ENCODE measurements at places on chromosomes 5 and 9.

- DNase-seq = no peak
Observed at GRCh38 chr5:150512368-150512747, 4.4 kb downstream of the NDST1 start.

DNA sequence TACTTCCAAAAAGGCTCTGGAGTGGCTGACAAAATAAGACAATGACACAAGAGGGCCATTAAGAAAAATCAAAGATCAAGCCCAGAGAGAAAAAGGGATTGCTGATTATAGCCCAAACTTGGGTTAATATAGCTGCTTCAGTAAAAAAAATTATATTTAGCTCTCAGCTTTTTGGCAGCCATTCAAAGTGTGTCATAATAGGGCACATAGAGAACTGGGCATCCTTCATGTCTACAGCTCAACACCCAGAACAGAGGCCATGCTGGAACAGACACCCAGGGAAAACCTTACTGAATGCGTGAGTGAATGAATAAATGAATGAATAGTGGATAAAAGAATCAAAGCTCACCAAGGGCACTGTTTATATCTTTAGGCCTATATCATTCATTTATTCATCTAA is 110.1 kb downstream of the SLIT3 start:
- no peak for DNase-seq

DNA sequence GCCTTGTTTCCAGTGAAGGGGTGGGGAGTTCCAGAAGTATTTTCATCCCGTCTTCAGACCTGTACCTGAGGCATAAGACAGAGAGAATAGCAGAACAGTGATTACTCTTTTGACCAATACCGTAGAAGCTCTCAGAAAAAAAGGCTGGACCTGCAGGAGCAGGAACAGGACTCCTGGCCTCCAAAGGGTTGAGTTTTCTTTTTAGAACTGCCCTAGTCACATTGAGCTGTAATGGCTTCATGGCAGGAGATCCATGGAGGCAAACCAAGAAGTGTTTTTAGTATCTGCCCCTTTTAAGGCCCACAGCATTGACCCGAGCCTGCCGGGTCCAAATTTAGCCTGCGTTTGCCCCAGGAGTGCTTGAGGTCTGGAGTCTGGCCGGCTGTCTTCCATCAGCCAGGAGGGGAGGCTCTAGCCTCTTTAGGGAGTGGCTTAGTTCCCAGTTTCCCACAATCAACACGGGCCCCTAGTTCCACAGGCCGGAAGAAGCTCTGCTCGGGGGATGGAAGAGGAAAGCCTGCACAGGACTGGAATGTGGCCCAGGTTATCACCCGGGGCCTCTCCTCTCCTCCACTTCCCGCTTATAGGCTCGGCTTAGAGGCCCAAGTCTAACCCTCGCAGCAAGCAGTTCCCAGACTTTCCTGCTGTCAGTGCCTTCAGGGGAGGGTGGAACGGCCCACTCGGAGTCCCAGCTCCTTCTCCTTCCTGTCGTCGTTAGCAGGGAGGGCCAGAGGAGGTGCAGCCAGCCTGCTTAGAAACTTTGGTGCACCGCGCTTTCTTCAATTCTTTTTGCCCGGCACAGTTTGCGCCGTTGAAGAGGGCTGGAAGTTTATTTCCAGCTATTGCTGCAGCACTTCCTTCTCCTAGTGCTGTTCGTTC is 80.7 kb downstream of the C9orf152 start:
- DNase-seq = peak; percentile 31

DNA sequence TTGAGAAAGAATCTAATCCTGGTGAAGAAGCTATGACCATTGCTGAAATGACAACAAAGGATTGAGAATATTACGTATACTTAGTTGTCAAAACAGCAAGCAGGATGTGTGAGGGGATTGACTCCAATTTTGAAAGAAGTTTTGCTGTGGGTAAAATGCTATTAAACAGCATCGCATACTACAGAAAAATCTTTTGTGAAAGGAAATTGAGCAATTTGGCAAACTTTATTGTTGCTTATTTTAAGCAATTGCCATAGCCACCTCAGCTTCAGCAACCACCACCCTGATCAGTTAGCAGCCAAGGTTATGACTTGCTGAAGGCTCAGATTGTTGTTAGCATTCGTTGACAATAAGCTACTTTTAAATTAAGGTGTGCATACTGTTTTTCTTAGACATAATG is 22.5 kb upstream of the ARL14EPL start:
- DNase-seq = no peak

GRCh38 chr5:378301-378891 is 56.9 kb downstream of the AHRR start:
- no peak for DNase-seq

DNA sequence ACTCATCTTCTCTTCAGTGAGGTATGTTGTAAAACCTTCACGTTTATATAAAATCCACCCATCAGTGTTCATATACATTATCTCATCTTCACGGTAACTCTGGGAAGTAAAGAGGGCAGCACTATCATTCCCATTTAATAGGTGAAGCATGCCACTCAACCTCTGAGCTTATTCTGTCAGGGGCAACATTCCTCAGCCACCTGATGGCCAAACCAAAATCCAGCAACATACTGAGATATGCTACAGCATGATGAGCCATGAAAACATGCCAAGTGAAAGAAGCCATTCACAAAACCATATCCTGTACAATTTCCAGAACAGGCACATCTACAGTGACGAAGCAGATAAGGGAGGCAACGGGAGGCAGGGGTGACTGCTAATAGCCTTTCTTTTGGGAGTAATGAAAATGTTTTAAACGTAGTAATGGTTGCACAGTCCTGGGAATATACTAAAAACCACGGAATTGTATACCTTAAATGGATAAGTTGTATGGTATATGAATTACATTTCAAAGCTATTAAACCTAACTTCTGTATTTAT is 167.4 kb downstream of the TSSK1B start:
- no peak for DNase-seq

DNA sequence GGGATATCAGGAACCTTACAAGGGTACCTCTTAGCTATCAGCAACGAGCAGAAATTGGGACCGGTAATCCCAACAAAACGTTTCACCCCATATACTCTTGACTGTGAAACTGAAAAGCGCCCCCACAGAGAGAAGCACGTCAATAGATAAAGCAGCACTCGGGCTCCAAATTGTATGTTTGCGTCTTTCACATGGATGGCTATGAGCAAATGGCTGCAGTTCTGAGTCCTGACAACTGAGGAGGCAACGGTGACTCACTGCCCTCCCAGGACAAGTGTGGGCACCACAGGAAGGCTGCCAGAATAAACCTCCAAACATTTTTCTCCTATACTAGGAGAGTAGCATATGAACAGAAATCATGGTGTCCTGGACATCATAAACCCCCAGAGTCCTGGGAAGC is 36.6 kb downstream of the SEMA4D start:
- no peak for DNase-seq

GRCh38 chr9:131297903-131298302 is 8.4 kb downstream of the PLPP7 start:
- DNase-seq = no peak

GRCh38 chr5:174760721-174761120 is 36.3 kb downstream of the MSX2 start:
- DNase-seq = no peak

DNA sequence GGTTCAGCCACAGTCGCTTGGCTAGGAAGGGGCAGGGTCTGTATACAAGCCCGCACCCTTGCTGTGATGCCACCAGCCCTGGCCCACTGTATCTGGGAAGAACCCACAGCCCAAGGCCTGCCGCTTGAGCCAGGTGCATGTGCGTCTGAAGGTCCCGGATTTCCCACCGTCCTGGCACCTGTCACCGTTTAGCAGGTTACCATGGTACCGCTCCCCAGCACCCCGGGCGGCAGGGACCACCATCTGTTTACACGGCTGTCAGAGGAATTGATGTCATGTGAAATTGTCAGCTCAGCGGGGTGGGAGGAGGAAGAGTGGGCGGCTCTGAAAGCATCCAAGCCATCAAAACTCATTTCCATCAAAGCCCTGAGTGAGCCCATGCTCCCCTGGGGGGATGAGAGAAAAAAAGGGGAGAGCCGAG is 92.7 kb downstream of the HRH2 start:
- DNase-seq = no peak

DNA sequence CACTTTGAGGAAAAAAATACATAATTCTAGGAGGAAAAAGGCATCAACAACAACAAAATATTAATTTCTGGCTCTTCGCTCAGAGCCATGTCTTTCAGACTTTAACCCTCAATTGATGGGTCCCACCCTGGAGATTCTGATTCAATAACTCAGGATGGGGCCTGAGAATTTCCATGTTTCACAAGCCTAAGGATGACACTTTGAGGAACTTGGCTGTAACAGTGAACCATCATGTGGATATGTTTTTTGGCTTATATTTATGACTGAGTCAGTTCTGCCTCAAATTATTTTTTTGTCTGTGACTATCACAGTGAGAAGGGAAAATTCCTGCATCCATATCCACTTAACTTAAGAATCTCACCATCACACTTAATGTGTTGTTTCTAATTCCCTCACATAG is 504.6 kb downstream of the RASEF start:
- no peak for DNase-seq

DNA sequence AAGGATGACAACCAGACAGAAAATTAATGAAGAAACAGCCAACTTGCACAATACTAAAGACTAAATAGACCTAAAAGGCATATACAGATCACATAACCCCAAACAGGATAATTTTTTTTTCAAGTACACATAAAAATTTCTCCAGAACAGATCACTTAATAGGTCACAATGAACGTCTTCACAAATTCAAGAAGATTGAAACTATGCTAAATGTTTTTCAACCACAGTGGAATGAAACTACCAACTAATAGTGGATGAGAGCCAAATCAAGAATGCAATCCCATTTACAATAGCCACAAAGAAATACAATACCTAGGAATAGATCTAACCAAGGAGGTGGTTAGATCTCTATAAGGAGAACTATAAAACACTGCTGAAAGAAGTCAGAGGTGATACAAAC is 145.8 kb downstream of the TMEM232 start:
- DNase-seq = no peak

DNA sequence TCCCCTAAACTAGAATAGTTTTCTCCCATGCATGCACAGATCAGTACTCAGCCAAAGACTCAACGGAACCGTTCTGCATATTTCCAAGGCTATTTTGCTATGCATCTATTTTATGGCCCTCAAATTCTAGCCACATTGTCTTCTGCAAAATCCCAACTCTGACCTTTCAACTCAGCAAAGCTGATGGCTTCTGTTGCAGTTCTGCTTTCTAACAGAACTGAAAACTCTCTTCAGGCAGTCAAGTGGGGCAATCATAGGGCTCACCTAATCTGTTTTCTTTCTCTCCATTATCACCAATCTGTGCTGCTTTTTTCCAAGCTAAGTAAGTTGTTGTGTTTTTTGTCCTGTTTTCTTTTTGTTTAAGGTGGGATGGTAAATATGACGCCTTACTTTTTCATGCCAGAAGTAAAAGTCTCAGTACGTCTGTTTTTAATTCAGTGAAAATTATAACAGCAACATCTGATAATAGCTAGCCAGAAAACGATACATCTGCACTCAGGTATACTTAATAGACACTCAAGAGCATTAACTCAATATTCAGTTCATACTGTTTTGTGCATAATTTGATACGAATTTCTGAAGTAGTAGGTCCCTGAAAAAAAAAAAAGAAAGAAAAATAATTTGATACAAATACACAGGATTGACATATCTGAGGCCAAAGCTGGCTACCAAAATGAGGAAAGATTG is 454.3 kb downstream of the TLE1 start:
- no peak for DNase-seq

DNA sequence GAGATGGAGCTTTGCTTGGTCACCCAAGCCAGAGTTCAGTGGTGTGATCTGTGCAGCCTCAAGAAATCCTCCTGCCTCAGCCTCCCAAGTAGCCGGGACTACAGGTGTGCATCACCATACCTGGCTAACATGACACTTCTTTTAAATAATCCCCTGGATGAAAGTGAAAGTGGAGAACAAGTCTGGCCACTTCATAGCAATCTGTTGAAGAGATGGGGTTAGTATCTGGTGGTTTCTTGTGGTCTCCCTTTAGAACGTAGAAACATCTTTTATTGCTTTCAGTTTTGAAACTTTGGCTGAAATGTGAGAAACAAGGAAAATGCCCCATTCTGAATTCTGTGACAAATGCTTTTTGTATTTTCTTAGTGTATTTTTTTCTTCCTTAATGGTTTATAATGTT is 452.5 kb upstream of the RIOK2 start:
- no peak for DNase-seq

GRCh38 chr9:130995086-130996011 is 13.6 kb upstream of the LAMC3 start:
- no peak for DNase-seq

DNA sequence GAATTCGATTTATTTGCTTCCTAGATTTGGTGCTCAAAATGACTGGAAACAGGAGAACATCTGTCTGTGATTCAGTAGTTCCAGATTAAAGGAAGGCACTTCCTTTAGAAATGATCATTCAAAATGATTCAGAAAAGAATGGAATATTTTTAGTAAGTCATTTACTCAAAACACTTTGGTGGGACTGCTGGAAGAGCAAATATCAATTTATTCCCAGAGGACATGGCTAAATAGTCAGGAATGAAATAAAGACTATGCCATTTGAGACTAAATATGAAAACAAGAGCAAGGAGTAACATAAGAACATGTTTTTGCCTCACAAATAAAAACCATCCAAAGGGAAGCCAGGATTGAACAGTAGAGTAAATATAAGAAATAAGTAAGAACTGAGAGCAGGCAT is 138.6 kb upstream of the RASA1 start:
- no peak for DNase-seq

DNA sequence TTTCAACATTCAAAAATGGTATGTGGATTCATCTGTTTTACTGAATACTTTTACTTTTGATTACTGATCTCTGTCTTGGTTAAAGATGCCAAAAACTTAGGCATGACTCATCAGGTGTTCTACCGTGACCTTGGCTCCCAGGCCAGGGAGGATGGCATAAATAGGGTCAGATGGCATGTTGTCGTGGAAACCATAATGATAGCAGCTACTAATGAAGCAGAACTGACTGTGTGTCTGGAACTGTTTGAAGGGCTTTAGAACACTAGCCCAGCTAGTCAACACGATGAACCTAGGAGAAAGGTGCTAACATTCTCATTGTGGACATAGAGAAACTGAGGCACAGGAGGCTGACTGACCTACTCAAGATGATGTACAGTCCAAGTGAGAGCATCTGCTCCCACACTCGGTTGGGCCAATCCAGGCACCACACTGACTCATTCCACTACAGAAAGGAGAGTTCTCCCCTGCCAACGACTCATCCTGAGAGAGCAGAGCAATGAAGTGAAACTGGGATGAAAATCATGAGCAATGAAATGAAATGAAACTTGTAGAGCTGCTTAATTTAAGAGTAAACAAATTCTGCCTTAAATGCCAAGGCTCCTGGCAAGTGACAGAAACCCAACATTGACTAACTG is 116.0 kb downstream of the TENT4A start:
- DNase-seq = no peak

Measured in Calu3 (cell line).